ENCODE measurements at places on chromosomes 4 and X.

DNA sequence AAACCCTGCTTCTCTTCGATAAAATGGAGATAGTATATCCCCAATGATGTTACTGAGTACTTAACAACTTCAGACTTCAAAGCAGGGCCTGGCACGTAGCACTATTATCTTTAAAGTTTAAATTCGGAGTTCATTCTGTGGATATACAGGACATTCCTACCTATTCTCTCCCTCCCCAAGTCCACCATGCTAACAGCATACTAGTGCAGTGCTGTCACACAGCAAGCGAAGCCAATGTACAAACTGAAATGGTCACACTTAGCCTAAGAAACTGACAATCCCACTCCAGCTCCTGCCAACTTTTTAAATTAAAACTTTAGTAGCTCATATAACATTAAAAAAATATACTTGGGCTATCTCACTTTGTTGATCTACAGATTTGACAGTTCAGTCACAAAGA is 1.2 kb upstream of the DNAJB14 start:
- DNase-seq, result no peak

GRCh38 chr4:185242749-185243533 is 33.5 kb downstream of the SNX25 start:
- no peak for DNase-seq

GRCh38 chrX:53285591-53285990 is 4.2 kb upstream of the IQSEC2 start:
- DNase-seq, result no peak

GRCh38 chr4:143390764-143391163 is 54.1 kb downstream of the GAB1 start:
- no peak for DNase-seq

GRCh38 chr4:90127706-90128345 is 632 bp downstream of the CCSER1 start:
- DNase-seq, result no peak

DNA sequence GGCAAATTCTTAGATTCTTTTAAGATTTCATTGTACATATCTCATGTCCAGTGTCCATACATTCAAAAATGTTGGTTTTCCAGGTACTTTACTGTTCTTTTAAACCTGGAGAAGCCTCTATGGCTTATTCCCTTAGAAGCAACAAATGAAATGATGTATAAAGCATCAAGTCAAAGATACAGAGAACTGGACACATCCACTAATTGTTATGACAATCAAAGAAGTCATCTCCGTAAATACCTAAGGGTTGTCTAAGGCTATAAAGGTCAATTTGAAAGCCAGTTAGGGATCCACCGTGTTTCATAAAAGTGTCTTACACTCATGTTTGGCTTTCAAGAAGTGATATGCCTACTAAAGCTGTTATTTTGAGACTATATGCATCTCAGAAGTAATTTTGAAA is 32.4 kb downstream of the UBE2D3 start:
- no peak for DNase-seq

DNA sequence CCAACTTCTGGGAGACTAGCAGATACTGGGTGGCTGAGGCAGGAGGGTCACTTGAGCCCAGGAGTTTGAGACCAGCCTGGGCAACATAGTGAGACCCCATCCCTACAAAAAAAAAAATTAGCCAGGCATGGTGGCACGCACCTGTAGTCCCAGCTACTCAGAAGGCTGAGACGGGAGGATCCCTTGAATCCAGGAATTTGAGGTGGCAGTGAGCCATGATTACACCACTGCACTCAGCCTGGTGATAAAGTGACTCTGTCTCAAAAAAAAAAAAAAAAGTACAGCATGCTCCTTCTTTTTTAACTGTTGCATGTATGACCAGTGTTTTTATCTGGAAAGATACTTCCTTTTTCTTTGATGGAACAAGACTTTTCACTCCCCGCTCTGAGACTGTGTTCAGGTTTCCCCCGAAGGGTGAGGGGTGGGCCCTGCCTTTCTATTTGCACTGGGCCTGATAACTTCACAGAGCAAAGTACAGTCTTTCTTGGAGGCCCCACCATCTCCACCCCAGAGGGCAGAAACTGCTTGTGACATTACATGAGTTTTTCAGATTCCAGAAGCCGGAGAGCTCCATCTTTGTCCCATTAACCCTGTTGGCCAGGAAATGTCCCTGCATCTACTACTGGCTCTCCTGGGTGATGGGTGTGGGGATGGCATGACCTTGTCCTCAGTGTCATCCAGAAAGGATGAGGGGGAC is 35.2 kb downstream of the NYX start:
- no peak for DNase-seq

- DNase-seq, result no peak
These were observed at the start of gene PLAC1 for GRCh38 chrX:134658002-134658759. Gene PLAC1 (minus strand): TSS chrX:134658471. CDS start chrX:134566682, 91,789 bp downstream.

- DNase-seq, result no peak
These were observed 62.9 kb upstream of the NDST3 start for GRCh38 chr4:117971403-117971802.

DNA sequence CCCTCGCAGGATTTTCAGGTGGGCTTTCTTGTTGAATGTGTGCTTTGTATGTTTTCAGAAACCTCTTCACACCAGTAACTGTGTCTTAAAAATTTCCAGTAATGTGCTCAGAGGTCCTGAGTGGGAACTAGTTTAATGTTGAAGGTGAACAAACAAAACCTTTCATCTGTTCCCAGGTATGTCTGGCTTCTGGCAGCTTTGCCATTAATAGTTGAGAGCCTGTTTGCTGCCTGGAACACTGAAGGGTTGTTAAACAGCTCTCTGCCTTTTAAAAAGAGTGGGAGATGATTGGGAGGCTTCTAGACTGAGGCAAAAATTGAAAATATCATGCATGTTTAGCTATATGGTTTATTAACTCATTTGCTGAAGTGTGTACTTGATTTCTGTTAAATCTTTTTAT is 161.2 kb upstream of the AGTR2 start:
- DNase-seq, result no peak

GRCh38 chr4:153447175-153447905 is 18.8 kb upstream of the TMEM131L start:
- DNase-seq, result no peak

DNA sequence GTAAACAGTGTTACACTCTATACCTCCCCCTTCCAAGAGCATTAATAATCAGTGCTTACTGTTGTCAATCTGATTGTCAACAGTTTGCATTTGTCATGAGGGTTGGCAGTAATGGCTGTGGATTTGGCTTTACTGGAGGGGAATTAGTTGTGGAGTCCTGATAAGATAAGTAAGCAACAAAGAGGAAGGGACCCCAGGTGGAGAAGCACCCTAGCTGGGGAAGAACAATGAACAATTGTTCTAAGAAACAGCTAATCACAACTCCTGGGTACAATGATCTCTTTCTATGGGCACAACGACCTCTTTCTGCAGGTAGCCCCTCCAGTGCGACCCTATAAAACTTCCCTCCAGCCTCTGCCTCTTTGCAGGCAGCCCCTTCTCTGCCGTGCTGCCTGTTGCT is 53.2 kb upstream of the CDKN2AIP start:
- DNase-seq, result no peak

- no peak for DNase-seq
These were observed 271.2 kb upstream of the TENM3 start for GRCh38 chr4:181971973-181972372.

DNA sequence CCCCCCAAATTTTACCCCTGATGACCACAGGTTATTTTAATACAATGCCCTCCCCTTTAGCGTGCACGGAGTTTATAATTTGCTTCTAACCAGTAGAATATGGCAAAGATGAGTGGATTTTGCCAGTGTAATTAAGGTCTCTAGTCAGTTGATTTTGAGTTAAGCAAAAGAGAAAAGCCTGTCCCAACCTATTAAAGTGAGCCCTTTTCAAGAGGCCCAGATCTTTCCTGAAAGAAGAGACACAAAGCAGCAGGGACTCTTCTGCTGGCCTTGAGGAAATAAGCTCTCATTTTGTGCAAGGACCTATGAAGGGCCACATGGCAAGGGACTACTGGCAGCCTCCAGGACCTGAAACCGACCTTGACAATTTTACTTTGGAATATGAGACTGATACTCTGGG is 61.9 kb upstream of the GABRG1 start:
- no peak for DNase-seq

GRCh38 chr4:169210504-169211118 is 60.1 kb downstream of the SH3RF1 start:
- DNase-seq, result no peak

- DNase-seq, result no peak
These were observed 42.1 kb upstream of the USP46 start for GRCh38 chr4:52701207-52701606.

GRCh38 chr4:13706716-13707115 is 79.2 kb upstream of the BOD1L1 start:
- DNase-seq, result no peak

- no peak for DNase-seq
These were observed 42.7 kb upstream of the CLNK start for GRCh38 chr4:10727140-10727880.
